ENCODE measurements at places on chromosomes 7 and 10. TPM values are rescaled to one million over a fixed set of nuclear protein-coding genes. Genes with fewer than 3 reads are reported as not detected.

- DNase-seq: peak; percentile 78
Measured at GRCh38 chr10:1109795-1110673, 53.8 kb downstream of the WDR37 start.

LOXL4 gene
- total RNA-seq: 68.3 TPM

DNA sequence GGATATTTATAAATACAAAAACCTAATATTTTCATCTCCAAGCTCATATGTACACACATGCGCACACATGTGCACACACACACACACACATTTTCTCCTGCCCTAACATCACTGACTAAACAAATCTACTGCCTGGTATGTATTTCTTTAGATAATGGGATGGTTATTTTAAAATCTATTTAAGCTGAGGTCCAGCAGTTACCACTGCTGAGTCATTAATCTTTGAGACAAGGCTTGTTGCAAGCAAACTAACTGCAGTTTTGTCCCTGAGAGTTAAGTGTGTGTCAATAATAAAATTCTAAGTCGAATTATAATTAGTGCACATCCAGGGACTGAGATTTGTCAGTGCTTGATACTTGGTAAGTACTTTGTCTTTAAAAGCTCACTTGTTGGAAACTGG lies 135.1 kb downstream of the VPS50 start:
- DNase-seq: no peak

DNAH11 gene
- under 0.01 TPM for total RNA-seq

- DNase-seq: peak; percentile 38
Measured at GRCh38 chr10:92822964-92823363, 25.4 kb upstream of the EXOC6 start.

GJC3 gene
- not detected for total RNA-seq

GRCh38 chr10:386771-387592 lies 251.7 kb downstream of the ZMYND11 start:
- no peak for DNase-seq

DNA sequence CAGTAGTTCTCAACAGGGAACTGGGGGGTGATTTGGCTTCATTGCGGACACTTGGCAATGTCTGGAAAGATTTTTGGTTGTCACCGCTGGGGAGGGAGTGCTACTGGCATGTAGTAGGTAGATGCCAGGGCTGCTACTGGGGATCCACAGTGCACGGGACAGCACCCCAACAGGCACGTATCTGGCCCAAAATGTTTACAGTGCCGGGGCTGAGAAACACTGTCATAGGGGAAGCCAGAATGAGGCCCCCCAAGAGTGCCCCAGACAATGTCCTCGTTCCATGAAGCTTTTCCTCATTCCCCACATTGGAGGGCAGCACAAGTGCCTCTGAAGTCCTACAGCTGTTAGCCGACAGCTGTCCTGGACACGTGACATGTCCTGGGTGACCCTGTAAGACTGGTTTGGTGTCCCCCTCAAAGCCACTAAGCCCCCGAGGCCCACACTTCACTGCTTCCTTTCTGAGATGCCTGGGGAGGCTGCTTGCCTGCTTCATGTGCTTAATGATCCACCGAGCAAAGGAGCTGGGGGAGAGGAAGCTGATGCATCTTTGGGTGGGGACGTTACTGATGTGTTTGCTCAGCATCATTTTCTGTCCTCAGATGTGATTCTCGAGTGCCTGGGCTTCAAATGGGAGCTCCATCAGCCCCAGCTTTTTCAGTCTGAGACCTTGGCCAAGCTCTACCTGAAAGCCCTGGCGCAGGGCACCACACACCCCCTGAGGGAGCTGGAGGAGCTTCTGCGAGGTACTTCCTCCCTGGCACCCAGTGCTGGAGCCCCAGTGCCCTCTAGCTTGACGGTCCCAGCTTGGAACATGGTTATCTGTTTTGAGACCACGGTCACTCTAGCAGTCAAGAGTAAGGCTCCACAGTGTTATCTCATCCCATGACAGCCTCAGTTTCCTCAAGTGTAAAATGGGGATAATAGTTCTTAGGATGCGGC lies 14.7 kb downstream of the BTBD16 start:
- DNase-seq: no peak

DNA sequence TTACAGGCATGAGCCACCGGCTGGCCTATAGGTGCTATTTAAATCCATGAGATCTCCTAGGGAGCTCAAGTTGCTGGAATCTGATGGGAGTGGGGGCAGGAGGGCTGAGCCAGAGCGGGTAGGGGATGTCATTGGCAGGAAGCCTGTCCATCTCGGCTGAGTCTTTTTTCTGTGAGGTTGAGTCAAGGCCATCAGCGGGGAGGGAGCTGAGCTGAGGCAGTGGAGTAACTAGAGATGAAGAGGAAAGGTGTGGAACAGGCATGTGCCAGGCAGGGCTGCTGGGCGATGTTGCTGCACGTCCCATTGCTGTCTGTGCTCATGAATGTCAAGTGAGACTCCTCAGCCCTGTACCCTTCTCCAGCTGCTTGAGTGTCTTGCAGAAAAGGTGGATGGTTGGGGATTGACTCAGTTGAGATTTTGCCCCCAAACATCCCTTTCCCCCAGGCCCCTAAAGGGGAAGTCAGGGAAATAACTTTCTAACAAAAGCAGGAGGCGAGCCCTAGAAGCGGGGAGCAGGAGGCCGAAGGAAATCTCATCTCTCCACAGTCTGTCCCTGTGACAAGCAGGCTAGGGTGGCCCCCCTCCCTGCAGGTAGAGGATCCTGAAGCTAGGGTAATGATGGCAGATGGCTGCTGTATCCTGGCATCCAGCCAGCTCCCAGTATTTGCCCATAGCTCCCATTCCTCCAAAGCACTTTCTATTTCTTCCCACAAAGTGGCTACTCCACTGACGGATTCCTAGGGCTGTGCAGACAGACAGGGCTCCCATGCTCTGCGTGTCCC lies 5.4 kb downstream of the ATP6V1F start:
- peak; percentile 5 for DNase-seq

- DNase-seq: no peak
Measured at GRCh38 chr7:106553446-106553836, 107.5 kb downstream of the CCDC71L start.

DNA sequence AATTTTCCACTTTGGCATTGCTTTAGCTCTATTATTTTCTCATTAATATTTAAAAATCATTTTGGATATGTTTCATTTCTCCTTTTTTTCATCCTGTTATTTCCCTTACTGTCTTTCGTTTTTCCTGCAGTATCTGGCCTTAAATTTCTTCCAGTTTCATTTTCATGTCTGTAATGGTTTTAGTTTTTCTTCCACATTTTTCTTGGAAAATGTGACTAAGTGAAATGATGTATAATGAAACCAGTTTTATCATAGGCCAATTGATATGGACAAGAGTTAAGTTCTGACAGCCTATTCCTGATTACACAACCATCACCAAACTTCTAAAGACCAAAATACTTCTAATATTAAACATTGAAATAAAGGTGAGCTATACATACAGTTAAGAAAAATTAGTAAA lies 158.5 kb downstream of the LHFPL3 start:
- DNase-seq: no peak

GRCh38 chr7:84043661-84044191 lies 150.9 kb downstream of the SEMA3A start:
- peak; percentile 41 for DNase-seq

DNA sequence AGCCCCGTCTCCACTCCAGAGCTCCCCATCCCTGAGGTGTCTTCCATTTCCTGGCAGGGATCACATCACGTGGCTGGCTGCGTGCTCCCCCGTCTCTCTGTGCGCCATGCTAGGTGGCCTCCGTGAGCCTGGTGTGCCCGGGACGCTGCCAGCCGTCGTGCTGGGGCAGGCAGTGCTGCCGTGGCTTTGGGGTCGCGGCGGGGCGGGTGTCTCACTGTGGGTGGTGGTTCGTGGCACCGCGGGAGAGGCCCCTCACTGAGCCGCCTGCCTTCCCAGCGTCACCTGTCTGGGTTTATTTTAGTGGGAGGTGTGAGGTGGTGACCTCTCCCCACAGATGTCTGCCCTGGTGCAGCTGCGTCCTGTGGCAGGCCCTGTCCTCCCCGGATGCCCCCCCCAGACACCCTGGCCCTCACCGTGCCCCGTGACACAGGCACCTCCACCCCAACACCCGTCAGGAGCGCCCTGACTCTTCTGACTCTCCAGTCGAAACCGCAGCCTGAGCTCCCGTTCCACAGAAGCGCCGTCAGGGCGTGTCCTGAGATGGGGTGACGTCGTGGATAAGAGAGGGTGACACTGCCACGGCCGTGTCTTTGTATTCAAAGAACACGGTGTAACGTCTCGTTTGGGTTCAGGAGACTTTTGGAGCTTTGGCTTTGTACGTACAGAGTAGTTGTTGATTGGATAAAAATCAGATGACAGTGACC lies 18.0 kb downstream of the GET4 start:
- DNase-seq: no peak

NPSR1 gene
- not detected for total RNA-seq

GRCh38 chr10:97701438-97702069 lies 12.0 kb upstream of the MARVELD1 start:
- DNase-seq: peak; percentile 80

SHTN1 gene
- total RNA-seq: 2.2 TPM

- no peak for DNase-seq
Measured at GRCh38 chr10:124492266-124492665, 30.6 kb downstream of the LHPP start.

DNA sequence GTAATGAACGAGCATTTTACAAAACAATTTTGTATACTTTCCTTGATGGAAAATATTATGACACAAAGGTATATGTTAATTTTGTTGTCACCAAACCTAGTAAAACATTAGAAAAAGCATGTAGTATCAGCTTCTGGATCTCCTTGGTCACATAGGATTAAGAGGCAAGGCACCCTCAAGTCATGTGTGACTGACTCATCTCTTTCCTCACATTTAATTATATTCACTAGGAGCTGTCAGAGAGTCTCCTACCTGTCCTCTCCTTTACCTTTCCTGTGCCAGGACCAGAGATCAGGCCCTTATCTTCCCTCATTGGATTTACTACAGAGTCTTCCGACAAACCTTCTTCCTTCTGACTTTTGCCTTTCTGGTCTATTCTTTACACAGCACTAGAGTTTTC lies 111.3 kb upstream of the RPA3 start:
- no peak for DNase-seq

TEX47 gene
- total RNA-seq: not detected

DNA sequence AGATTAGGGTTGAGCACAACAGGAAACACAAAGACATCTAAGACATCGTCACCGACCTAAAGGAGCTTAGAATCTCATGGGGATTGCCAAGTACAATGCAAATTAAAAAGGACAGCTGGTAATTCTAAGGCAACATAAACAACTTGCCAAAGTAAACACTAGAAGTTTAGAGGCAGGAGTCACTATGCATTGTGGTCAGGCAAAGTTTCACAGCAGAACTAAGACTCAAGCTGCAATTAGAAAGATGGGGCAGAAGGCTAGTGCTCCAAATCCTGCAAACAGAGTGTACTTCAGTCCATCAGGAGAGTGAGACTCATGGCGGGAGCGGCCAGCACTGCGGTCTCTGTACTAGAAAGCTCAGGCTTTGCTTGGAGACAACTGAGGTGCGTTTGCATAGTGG lies 52.7 kb downstream of the HIPK2 start:
- peak; percentile 89 for DNase-seq

LRWD1 gene
- total RNA-seq: 22.9 TPM

DNA sequence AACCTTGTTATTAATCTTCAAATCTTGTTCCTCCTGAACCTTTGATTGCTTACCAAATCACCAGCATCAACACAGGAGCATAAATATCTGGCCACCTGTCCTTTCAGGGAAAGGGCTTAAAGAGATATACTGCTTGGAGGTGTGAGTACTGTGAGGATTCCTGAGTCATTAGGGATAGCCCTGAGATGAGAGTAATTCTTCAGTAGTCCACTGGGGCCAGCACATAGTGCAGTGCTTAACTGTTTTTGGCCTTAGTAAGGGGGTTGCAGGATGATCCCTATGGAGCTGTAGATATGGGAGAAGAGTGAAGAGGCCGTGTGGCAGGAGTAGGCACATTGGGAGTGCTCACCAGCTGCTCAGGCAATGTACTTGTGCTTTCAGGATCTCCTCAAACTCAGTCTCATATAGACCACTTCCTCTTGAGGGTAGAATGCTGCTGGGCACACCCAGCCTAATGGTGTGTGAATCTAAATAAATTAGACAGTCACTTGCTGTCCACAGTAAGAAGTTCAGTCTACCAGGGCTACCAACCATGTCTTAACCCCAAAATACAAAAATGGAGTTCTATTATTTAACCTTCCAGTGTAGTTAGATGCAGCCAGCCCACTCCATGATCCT lies 26.5 kb upstream of the GPR141 start:
- DNase-seq: no peak

ADIRF gene
- 2.6 TPM for total RNA-seq

GRCh38 chr7:111532625-111533024 lies 29.7 kb downstream of the IMMP2L start:
- peak; percentile 4 for DNase-seq

DNA sequence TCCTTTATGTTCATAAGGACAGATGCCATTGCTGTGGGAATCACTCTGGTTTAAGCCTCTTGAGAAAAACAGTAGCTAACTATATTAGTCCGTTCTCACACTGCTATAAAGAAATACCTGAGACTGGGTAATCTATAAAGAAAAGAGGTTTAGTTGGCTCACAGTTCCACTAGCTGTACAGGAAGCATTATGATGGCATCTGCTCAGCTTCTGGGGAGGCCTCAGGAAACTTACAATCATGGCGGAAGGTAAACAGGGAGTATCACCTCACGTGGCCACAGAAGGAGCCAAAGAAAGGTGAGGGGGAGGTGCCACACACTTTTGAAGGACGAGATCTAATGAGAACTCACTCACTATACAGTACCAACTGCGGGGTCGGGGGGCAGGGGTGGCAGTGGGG lies 2.9 kb upstream of the CAV2 start:
- no peak for DNase-seq

OGA gene
- 93.1 TPM for total RNA-seq

DNA sequence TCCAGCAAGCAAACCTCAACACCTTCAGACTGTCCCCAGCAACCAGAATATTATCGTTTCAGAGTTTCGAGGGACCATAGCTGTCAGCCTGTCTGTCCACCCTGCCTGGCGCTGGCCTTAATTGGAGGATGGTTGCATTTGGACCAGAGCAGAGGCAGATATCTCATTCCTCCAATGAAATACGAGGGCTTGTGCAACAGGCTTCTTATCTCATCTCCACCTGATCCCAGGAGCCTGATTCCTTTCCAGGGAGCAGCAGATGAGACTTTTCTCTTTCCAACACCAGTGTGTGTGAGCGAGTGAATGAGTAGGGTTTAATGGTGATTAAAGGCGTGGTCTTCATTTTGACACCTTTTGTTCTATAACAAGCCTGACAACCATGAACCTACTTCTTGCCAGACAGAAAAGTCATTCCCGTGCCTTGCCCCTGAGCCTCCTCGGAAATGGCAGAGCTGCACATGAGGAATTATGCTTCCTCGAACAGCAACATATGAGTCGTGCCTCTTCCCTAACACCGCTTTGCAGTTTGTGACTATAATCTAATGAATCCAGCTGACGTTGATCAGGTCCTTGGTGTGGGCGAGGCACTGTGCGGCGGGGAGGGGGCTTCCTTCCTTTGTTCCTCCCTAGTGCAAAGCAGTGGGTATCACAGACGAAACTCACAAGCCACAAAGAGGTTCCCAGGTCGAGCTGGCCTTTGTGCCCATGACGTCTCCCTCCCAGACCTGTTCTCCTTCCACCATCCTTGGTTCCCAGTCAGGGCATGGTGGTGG lies 147.4 kb downstream of the CUX1 start:
- DNase-seq: no peak

LMOD2 gene
- not detected for total RNA-seq

All from fibroblast of villous mesenchyme (primary cell).